Naive thymus-derived CD8-positive, alpha-beta T cell (primary cell): ENCODE measurements at places on chromosomes 13 and 19. TPM values are rescaled to one million over a fixed set of nuclear protein-coding genes. Genes with fewer than 3 reads are reported as not detected.
A peak's percentile ranks its signal among the peaks of the same experiment; 100 is the strongest.

DNA sequence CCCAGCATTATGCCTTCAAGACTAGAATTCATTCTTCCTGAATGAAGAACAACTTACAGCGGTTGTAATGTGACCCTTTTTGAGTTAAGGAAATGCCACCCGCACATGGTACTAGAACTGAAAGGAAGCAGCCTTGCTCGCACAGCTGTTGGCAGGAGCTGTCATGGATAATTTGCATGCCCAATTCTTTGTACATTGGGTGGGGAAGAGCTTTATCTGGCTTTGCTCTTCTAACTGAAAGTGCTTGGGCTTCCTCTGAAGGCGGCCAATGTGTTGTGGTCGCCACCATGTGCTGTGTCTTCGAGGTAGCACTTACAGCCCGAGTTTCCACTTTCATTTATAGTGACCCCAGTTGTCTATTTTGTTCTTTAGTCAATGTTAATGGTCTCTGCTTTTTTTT, 3.4 kb downstream of the CCNE1 start:
- peaks cover 6% of the 10 kb centered on the region for H3K4me1 ChIP-seq
- H3K4me3 ChIP-seq = no peak overlapping the region
- DNase-seq = no peak
- no peaks in the 10 kb centered on the region for H3K27me3 ChIP-seq
- peaks cover 6% of the 10 kb centered on the region for H3K36me3 ChIP-seq
- H3K27ac ChIP-seq = no peak overlapping the region

Gene MYBPC2
- not detected for total RNA-seq

GRCh38 chr19:3365836-3366752, at the start of gene NFIC:
TSS of gene NFIC (plus strand) at chr19:3366583. CDS start at chr19:3366637, 54 bp downstream.
- H3K27ac ChIP-seq = no peak within 1 kb of the TSS
- peak within 1 kb of the TSS; percentile 81 for H3K4me3 ChIP-seq
- H3K4me1 ChIP-seq = peaks cover 70% of the 10 kb centered on the region
- H3K36me3 ChIP-seq = no peaks in the 10 kb centered on the region
- no peaks in the 10 kb centered on the region for H3K27me3 ChIP-seq

Gene SPIB
- 5.6 TPM for total RNA-seq

GRCh38 chr13:100542826-100543156, 45.8 kb downstream of the GGACT start:
- no peaks in the 10 kb centered on the region for H3K27me3 ChIP-seq
- H3K4me3 ChIP-seq = no peak overlapping the region
- peak overlapping the region; percentile 38 for H3K27ac ChIP-seq

Gene ZNF560
- not detected for total RNA-seq

Gene TNFRSF19
- 0.16 TPM for total RNA-seq

DNA sequence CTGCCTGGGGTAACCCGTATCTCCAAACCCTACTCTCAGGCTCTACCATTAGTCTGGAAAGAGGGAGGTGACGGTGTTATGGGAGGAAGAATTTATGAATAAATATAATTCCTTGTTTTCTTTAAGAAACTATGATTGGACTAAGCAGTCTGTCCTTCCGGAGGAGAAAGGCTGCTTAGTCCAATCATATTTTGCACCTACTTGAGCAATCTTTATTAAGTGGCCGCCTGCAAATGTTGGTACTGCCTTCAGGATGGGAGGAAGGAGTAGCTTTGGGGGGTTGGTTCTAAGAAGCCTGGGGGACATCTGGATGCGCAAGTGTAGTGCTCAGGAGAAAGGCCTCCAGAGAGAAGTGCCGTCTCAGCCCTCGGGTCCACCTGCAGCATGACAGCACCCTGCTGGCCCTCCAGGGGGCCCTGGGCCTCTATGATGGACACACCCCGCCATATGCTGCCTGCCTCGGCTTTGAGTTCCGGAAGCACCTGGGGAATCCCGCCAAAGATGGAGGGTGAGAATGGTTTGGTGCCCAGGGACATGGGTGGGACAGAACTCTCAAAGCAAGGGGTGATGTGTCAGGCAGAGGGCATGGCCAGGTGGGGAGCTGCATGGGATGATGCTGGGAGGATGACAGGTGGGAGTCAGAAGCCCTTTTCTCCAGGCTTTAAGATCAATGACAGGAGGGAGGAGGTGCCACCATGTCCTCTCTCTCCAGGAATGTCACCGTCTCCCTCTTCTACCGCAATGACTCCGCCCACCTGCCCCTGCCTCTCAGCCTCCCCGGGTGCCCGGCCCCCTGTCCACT, 4.1 kb downstream of the ACP4 start:
- H3K4me3 ChIP-seq = no peak overlapping the region
- DNase-seq = no peak
- H3K4me1 ChIP-seq = peaks cover 6% of the 10 kb centered on the region
- no peaks in the 10 kb centered on the region for H3K27me3 ChIP-seq
- H3K36me3 ChIP-seq = no peaks in the 10 kb centered on the region
- H3K27ac ChIP-seq = peak overlapping the region; percentile 66

GRCh38 chr19:1668486-1669270, 16.3 kb upstream of the TCF3 start:
- H3K4me1 ChIP-seq = peaks cover 25% of the 10 kb centered on the region
- no peak overlapping the region for H3K27ac ChIP-seq
- no peaks in the 10 kb centered on the region for H3K36me3 ChIP-seq
- H3K27me3 ChIP-seq = peaks cover 43% of the 10 kb centered on the region
- no peak for DNase-seq

Gene ZNF112
- total RNA-seq = 1.0 TPM

- no peak for DNase-seq
- H3K27me3 ChIP-seq = peaks cover 15% of the 10 kb centered on the region
- H3K27ac ChIP-seq = no peak within 1 kb of the TSS
- H3K4me3 ChIP-seq = no peak within 1 kb of the TSS
These were observed at the start of gene PALM for GRCh38 chr19:708154-709143. TSS of gene PALM (plus strand) at chr19:708935. CDS start at chr19:709147, 212 bp downstream.

Gene TNNT1
- not detected for total RNA-seq

DNA sequence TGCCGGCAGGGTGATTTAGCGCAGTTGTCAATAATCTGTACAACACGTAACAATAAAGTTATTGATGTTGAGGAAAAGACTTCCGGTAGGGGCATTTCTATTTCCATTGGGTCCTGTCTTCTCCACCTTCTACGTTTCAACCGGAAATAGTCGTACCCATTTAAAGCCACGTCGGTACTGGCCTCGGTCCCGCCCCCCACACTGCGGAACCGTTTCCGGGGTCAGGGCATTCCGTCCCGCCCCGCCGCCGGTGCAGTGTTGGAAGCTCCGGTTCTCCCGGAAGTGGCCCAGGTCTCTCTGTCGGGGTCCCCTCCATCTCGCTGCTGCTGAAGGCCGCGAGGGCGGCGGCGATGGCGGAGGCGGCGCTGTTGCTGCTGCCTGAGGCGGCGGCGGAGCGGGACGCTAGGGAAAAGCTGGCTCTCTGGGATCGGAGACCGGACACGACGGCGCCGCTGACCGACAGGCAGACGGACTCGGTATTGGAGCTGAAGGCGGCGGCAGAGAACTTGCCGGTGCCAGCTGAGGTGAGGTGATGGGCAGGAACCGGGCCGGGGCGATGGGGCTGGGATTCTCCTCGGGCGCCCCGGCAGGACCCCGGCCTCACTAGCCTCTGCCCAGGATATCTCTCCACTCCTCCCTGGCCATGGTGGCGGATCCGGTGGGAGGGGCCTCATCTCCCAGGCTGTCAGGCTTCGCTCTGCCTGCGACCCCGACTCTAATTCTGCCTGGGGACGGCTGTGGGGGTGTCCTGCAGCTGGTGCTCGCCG, at the start of gene COG3:
TSS of gene COG3 (plus strand) at position 253 of the 767 bp plus-strand sequence. CDS start at position 351, 98 bp downstream.
- H3K36me3 ChIP-seq = no peaks in the 10 kb centered on the region
- H3K27ac ChIP-seq = peak within 1 kb of the TSS; percentile 98
- peaks cover 55% of the 10 kb centered on the region for H3K4me1 ChIP-seq
- peak within 1 kb of the TSS; percentile 93 for H3K4me3 ChIP-seq
- H3K27me3 ChIP-seq = no peaks in the 10 kb centered on the region

DNA sequence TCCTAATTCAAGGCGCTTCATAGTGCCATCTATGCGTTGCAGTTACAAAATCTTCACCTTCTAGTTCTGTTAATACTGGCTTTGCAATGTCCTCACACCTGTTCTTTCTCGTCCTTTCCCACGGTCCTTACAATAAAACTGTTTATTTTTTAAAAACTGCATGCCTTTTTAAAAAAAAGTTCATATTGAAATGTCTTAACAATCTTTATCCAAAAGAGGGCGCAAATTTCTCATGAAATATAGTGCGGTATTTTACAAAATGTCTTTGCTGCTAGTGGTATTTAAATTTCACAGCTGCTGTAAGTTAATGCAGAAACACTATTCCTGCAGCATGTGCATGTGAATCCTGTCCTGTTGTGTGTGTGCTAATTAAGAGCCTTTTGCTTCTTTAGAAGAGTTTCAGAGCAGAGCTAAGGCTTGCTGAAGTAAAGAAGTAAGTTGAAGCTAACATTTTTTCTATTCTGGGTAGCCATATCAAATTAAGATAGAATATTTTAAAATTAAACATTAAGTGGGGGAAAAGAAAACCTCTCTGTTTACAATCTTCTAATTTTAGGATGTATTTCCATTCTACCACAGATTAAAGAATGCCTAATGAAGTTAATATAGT, 15.8 kb upstream of the CLDN10 start:
- no peak for DNase-seq
- no peak overlapping the region for H3K4me3 ChIP-seq
- peaks cover 24% of the 10 kb centered on the region for H3K27me3 ChIP-seq
- no peak overlapping the region for H3K27ac ChIP-seq

- no peak for DNase-seq
- H3K27me3 ChIP-seq = no peaks in the 10 kb centered on the region
- peaks cover 23% of the 10 kb centered on the region for H3K4me1 ChIP-seq
- H3K27ac ChIP-seq = peak overlapping the region; percentile 90
- peak overlapping the region; percentile 95 for H3K4me3 ChIP-seq
These were observed 3.2 kb upstream of the MYCBP2 start for GRCh38 chr13:77329911-77330584.

DNA sequence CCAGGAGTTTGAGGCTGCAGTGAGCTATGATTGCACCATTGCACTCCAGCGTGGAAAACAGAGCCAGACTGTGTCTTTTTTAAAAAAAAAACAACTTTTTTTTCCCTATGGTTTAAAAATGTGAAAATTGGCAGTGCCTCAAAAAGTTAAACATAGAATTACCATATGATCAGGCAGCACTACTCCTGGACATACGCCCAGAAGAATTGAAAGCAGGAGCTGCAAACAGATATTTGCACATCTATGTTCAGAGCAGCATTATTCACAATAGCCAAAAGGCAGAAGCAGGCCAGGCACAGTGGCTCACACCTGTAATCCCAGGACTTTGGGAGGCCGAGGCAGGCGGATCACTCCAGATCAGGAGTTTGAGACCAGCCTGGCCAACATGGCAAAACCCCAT, 3.8 kb upstream of the RETN start:
- no peak overlapping the region for H3K27ac ChIP-seq
- DNase-seq = no peak
- H3K27me3 ChIP-seq = peaks cover 7% of the 10 kb centered on the region

Gene PSG2
- not detected for total RNA-seq

Gene BEST2
- not detected for total RNA-seq

DNA sequence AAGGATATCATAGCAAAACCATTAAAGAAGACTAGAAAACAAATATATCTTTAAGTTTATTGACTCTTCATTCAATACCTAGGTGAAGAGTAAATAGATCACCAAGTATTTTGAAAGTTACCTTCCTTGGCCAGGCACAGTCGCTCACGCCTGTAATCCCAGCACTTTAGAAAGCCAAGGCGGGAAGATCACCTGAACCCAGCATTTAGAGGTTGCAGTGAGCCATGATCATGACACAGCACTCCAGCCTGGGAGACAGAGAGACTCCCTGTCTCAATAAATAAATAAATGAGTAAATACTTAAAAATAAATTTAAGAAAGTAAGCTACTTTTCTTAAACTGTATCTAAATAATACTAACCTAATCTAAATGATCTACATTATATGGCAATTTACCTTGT, 8.9 kb upstream of the WBP4 start:
- H3K27me3 ChIP-seq = no peaks in the 10 kb centered on the region
- DNase-seq = no peak
- peaks cover 43% of the 10 kb centered on the region for H3K4me1 ChIP-seq

Gene TMPRSS9
- total RNA-seq = not detected

- H3K36me3 ChIP-seq = no peaks in the 10 kb centered on the region
- peak overlapping the region; percentile 10 for H3K27ac ChIP-seq
- H3K4me3 ChIP-seq = no peak overlapping the region
- DNase-seq = no peak
- peaks cover 58% of the 10 kb centered on the region for H3K4me1 ChIP-seq
These were observed 4.7 kb downstream of the PRKACA start for GRCh38 chr19:14112809-14113385.

- no peak overlapping the region for H3K4me3 ChIP-seq
- DNase-seq = no peak
These were observed 16.7 kb downstream of the ZNF556 start for GRCh38 chr19:2883686-2884439.

Gene GTPBP3
- total RNA-seq = 55.6 TPM

Gene NLRP5
- total RNA-seq = not detected

DNA sequence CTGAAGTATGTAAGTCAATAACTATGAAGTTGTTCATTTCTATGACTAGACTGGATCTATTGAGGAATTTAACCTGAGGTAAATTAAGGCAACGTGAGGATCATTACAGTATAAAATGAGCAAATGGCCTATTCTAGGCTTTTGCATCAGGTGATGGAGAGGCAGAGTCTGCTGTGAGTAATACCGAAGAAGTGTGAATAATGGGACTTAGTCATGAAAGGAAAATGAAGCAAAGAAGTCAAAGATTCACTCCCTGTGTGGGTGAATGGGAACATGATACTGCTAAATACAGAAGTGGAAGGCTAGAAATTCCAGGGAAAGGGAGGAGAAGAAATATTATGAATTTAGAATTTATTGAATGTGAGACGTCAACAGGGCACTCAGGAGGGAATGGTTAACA, 774.1 kb downstream of the LIG4 start:
- no peaks in the 10 kb centered on the region for H3K4me1 ChIP-seq
- no peaks in the 10 kb centered on the region for H3K36me3 ChIP-seq
- DNase-seq = no peak

- peaks cover 11% of the 10 kb centered on the region for H3K27me3 ChIP-seq
- H3K27ac ChIP-seq = no peak overlapping the region
- H3K4me3 ChIP-seq = no peak overlapping the region
- H3K4me1 ChIP-seq = peaks cover 13% of the 10 kb centered on the region
- no peak for DNase-seq
- H3K36me3 ChIP-seq = no peaks in the 10 kb centered on the region
These were observed 144.9 kb upstream of the ZNF507 start for GRCh38 chr19:32200312-32201038.

DNA sequence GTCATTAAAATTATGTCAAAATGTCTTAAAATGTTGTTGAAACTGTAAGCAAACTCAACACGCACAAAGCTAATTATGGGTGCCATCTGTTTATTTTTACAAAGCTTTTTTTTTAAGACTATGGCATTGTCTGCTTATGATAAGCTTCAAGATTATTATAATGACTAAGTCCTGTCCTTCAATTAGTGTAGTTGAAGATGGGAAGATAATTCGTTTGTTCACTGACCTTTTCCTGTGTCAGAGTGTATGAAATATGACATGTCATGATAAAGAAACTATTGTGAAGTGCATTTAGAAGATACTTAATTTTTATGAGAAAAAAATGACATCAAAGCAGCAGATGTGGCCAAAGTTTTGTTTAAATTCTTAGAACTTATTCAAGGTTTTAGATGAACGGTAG, 211.3 kb downstream of the PCCA start:
- H3K4me1 ChIP-seq = no peaks in the 10 kb centered on the region
- H3K36me3 ChIP-seq = no peaks in the 10 kb centered on the region
- DNase-seq = no peak
- H3K27me3 ChIP-seq = no peaks in the 10 kb centered on the region
- H3K27ac ChIP-seq = no peak overlapping the region

GRCh38 chr13:75554981-75555380, 5.4 kb downstream of the UCHL3 start:
- H3K4me1 ChIP-seq = peaks cover 75% of the 10 kb centered on the region
- H3K36me3 ChIP-seq = peaks cover 12% of the 10 kb centered on the region
- no peaks in the 10 kb centered on the region for H3K27me3 ChIP-seq
- H3K27ac ChIP-seq = no peak overlapping the region
- H3K4me3 ChIP-seq = no peak overlapping the region

GRCh38 chr13:30077240-30077735, 226.9 kb upstream of the UBL3 start:
- peaks cover 7% of the 10 kb centered on the region for H3K4me1 ChIP-seq
- no peaks in the 10 kb centered on the region for H3K36me3 ChIP-seq
- no peak for DNase-seq
- H3K27me3 ChIP-seq = no peaks in the 10 kb centered on the region
